ENCODE measurements at places on chromosomes 2 and 18.

- peak; percentile 81 for DNase-seq
Measured at GRCh38 chr2:85390941-85391669, 19.1 kb downstream of the CAPG start.

DNA sequence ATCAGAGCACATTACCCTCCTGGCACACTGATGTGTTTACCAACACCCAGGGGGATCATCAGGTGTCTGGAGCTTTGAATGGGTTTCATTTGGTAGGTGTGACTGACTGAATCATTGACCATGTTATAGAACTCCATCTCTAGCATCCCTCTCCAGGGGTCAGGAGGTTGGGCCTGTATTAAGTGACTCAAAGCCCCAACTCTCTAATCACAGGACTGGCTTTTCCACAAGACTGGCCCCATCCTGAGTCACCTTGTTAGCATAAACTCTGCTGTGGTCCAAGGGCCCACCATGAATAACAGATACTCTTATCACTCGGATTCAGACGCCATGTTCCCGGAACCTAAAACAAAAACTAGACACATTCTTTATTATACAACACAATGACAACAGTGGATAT lies 125.9 kb upstream of the NDUFV2 start:
- DNase-seq, result no peak

GRCh38 chr2:2466534-2466933 lies 135.5 kb upstream of the MYT1L start:
- no peak for DNase-seq

DNA sequence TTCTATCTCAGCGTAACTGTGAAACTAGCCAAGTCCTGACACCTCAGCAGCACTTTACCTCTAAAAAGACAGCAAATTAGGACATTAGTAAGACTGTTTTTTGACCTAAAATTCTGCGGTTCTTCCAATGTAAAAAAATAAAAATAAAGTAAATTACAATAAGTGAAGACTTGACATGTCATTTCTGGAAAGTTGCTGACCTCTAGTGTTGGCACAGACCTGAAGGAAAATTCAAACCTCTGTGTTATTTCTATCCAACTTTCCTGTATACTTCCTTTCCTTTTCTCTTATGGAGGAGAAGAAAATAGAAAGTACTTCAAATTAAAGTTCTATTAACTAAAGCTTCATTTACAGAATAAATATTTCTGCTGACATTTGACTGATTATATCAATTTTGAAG lies 110.6 kb downstream of the TMEM182 start:
- DNase-seq, result no peak

- no peak for DNase-seq
Measured at GRCh38 chr2:50865235-50865634, 166.7 kb downstream of the NRXN1 start.

DNA sequence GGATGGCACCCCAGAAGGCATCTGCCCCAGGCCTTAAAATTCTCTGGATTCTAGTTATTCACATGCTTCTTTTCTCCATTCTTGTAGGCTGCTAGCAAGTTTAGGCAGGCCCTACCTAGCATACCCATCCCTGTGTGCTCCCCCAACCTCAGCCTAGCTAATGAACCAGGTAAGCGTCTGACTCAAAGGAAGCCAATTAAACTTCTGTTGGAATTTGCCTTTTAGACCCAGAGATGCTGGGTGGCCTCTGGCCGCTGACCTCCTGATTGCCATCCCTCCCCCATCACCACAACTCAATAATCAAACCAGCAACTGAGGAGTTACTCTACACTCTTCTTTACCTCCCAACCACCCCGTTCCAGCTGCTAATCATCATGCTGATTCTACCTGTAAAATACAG lies 19.0 kb upstream of the CEP68 start:
- DNase-seq, result no peak

DNA sequence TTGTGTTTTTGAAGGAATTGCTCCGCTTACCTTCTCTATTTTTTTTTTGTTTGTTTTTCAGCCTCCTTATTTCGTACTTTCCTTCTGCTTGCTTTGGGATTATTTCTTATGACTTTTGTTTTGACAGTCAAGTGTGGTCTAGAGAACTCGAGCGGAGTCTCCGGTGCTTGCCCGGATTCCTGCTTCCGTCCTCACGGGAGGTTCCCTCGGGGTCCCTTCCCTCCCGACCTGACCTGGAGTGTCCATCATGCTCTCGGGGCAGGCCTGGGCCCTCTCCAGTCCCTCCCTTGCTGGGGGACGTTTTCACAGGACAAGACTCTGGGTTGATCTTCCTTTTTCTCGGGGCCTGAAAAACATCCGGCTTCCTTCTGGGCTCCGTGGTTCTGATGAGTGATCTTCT lies 45.9 kb downstream of the CTDP1 start:
- no peak for DNase-seq

DNA sequence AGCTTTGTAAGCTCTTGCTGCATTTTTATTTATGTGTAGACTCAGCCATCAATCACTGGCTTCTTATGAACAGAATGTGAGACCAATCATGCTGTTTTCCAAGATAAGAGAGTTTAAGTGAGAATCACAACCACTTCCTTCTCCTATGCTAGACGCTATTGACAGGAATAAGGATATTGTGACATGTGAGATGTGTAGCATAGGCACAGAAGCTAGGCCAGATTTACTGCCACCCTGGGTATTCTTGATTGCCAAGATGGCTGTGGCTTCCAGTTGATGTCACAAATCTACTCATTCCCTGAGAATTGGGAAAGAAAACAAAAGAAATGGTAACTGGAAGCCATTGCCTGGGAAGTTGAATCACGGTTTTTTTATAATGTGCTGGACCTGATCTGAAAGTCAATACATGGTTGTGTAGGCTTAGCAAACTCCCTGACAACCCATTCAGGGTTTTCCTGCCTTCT lies 49.9 kb downstream of the RAB27B start:
- DNase-seq, result no peak

DNA sequence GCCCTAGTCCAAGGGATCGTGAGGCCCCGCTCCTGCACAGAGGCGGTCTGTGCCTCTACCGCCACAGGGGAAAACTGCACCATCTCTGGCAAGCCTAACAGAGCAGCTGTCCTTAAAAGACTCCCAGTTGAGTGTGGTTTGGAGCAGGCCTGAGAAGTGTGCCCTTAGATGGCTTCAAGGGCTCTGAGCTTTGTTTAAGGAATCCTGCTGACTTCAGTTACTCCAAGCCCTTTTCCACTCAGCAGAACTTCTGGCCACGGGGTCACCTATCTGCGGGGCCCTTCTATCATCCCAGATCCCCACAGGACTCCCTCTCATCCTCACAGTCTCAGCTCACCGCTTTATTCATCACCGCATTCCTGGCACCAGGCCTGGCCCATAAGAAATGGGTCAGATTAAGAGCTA lies 131.5 kb downstream of the CCDC74A start:
- no peak for DNase-seq
